Lower leg skin (tissue), 4 donors: ENCODE measurements at places on chromosomes 16 and 17. TPM values are rescaled to one million over a fixed set of nuclear protein-coding genes. Genes with fewer than 3 reads are reported as not detected.

DNA sequence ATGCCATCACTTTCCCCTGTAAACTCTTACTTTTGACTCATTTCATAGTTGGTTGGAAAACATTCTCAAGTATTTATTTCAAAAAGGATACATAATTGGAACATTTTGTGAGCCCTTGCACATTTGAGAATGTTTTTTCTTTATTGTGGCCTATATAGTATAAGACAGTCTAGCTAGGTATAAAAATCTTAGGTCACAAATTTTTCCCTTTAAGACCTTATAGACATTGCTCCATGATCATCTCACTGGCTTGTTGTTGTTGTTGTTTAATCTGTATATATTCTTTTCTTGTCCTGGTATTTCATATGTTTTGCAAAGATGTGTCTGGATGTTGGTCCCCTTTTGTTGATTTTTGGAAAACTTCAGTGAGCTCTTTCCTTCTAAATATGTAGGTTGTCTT, 194.2 kb downstream of the NTN1 start:
- no peak for DNase-seq

NEUROD2 gene
- 0.25 TPM for total RNA-seq

DHX8 gene
- total RNA-seq = 42.6 TPM

GRCh38 chr16:12685806-12686205, 117.9 kb downstream of the CPPED1 start:
- DNase-seq = no peak

- no peak for DNase-seq
Observed at GRCh38 chr16:84616515-84616914, 1.4 kb downstream of the COTL1 start.

DNA sequence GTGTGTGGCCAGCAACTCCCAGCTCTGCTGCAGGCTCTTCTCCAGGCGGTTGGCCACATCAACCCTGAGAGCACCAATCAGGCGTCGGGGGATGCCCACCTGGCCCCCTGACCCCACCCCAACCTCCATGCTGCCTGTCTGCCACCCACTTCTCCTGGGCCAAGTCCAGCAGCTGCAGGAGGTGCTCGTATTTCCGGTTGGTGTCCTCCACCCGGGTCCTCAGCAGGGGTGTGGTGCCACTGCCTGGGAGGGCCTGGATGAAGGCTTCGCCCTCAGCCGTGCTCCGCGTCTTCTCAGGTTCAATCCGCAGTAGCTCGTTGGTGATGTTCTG, 44.6 kb downstream of the UBN1 start:
- DNase-seq = no peak

- no peak for DNase-seq
Observed at GRCh38 chr16:83453977-83454376, 353.8 kb upstream of the HSBP1 start.

DNA sequence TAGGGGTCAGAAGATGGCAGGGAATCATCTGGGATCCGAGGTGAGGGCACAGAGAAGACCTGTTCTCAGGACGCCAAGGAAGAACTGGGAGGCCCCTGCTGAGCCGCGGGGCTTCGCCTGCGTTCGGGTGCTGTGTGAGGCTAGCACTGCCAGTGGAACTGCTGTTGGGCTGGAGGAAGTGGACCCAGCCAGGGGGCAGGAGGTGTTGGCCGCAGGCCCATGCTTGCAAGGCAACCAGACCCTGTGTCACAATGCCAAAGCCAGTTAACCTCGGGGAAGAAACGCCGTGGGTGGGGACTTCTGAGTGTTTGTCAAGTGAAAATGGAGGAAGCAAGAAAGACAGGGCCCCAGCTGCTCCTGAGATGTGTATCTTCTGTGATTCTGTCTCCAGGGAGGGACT, 185.5 kb downstream of the LGALS9B start:
- DNase-seq = no peak

SOST gene
- total RNA-seq = 1.5 TPM

- DNase-seq = no peak
Observed at GRCh38 chr16:66182592-66182991, 183.9 kb upstream of the CDH5 start.

WFDC1 gene
- not detected for total RNA-seq

DNA sequence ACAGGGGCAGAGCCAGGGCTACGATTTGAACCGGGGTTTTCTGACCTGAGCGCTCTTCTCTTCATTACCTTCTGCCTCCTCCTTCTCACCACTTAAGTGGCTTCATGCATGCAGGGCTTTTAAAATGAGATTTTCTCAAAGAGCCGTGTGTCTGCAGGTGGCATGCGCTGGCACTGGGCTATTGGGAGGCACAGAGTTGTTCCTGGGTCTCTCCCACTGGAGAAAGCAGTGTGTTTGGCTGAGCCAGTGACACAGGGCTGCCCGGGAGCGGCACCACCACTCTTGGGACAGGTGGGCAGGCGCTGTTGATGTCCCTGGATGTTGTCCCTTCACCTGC, 218.8 kb upstream of the CHMP6 start:
- no peak for DNase-seq

MYH1 gene
- not detected for total RNA-seq
